ENCODE measurements at places on chromosomes 6 and 20.
A peak's percentile ranks its signal among the peaks of the same experiment; 100 is the strongest.

DNA sequence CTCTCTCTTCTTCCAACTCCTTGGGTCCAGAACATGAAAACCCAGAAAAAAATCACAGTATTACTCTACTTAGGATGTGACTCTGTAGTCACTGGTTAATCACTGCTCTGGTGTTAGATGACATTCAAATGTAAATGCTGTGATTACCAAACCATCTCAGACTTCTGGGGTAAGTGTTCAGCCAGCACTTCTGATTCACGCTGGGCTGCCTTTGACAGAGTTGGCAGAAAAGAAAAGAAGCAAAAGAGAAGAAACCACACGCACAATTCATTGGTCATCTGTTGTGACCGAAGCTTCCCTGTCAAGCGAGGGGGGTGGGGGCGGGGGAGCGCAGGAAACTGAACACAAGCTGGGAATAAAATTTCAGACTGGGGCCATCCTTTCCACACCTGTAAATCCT is 82.7 kb downstream of the PSMG4 start:
- no peak for DNase-seq

- peak; percentile 73 for DNase-seq
These were observed at the start of gene LAMA4 for GRCh38 chr6:112253841-112254816. LAMA4 (minus strand) TSS chr6:112254567; CDS start chr6:112254150, 417 bp downstream.

GRCh38 chr6:149935246-149935645 is 6.6 kb upstream of the ULBP2 start:
- peak; percentile 37 for DNase-seq

DNA sequence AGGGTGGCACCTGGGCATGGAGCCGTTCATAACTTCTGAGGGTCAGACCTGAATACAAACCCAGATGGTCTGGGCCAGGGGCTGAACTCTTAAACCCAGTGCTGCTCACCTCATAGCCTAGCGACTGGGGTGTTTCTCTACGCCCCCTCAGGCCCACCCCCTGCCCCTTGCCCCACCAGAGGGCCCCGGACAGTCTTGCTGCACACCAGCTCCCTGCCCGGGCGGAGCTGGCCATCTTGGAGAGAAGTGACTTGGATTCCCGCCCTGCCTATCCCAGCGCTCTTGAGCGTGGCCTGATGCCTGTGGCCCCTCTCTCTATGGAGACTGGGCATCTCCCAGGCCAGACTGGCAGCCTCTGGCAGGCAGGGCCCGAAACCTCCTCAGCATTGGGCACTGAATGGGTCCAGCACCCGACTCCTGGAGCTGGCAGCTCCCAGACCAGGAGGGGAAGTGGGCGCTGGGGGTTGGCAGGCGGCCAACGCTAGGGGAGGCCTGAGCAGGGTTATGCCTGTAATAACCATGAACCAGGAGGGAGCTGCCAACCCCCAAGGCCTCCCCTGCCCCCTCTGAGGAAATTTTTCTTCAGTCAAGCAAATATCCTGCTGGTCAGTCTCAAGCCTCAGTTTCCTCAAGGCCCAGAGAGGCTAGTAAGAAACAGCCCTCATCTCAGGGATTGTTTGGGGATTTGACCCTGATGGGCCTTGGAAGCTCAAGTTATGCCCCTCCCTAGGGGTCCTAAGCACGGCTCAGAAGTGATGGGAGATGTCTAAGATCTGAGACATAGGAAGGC is 169.5 kb downstream of the VEGFA start:
- peak; percentile 49 for DNase-seq

DNA sequence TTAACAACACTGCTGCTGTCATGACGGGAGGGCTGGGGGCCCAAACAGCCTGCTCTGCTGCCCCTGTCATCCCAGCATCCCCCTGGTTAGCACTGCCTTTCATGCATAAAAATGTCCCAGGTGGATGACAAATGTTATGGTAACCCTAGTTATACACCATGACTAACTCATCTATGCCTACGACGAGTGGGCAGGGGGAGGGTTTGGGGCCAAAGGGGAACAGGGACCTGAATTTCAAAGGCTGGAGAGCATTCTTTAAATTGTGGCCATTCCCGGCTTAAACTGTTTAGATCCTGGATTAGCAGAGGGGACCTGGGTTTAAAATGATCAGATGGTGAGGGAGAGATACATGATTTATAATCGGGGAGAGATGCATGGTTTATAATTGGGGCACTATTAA is 24.4 kb downstream of the GNAS-AS1 start:
- DNase-seq, result no peak

DNA sequence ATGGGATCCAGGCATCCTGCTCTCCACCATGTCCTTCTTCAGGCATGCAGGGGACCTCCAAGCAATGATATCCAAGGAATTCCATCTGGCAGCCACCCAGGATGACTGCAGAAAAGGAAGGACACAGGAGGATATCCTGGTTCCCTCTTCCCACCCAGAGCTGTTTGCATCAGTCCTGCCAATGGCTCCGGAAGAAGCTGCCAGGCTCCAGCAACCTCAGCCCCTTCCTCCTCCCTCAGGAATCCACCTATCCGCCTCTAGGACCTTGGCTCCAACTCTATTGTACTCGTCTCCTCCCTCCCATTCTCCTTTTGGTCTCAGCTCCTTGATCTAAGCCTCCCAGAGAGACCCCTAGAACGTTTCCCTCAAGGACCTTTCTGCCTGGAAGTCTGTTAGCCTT is 733 bp upstream of the PSORS1C2 start:
- peak; percentile 76 for DNase-seq

DNA sequence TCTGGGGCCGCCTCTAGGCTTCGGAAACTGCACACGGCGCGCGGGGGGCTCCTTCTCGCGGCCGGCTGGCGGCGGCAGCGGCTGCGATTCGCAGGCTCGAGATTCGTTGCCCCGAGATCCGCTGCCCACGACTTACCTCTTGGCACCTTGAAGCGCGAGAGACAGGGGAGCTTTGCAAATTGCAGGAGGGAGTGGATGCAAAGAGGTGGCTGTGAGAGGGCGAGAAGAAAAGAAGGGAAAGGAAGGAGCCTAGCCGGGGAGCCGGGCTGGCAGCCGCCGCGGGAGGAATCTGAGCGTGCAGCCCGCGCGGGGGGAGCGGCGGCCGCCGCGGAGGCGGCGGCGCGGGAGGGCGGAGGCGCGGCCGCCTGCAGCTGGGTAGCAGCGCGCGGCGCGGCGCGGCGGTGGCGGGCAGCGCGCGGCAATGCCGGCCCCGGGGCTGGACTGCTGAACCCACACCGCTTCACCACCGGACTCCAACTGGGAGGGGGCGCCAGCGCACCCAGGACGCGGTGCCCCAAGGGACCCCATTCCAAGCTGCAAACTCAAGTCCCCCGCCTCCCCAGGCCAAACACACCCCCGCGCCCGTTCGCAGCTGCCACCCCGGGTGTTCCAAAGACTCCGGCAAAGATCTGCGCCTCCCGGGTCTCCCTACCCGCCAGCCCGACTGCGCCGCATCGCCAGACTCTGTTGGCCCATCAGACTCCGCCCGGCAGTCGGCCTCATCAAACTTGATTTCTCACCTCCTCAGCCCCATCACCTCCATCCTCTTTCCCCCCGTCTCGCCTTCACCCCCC is 44.2 kb upstream of the SUPT3H start:
- DNase-seq, result peak; percentile 83

GRCh38 chr6:111788379-111789276 is 84.6 kb downstream of the FYN start:
- DNase-seq, result peak; percentile 43

DNA sequence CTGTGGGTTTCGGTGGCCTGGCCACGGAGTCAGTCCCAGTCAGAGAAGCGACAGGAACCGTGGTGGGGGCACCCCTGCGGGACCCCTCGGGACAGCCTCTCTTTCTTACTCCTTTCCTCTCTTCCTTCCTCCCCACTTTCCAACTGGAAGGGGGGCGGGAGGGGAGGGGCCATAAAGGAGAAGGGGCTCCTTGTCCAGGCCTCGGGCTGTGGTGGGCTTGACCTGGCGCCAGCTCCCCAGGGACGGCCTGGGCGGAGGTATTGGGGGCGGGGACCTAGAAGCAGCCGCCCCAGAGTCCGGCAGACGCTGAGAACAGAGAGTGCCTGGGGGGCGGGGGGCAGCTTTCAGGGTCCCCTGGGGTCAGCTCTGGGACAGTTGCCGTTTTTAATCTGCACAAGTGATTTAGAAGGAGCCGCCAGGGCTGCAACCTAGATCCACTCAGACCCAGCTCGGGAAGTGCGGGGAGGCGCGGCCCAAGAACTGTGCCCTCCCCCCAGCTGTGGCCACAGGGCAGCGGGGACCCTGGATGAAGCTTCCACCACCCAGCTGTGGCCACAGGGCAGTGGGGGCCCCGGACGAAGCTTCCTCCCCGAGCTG is 6.4 kb upstream of the ABHD16B start:
- DNase-seq, result peak; percentile 52

DNA sequence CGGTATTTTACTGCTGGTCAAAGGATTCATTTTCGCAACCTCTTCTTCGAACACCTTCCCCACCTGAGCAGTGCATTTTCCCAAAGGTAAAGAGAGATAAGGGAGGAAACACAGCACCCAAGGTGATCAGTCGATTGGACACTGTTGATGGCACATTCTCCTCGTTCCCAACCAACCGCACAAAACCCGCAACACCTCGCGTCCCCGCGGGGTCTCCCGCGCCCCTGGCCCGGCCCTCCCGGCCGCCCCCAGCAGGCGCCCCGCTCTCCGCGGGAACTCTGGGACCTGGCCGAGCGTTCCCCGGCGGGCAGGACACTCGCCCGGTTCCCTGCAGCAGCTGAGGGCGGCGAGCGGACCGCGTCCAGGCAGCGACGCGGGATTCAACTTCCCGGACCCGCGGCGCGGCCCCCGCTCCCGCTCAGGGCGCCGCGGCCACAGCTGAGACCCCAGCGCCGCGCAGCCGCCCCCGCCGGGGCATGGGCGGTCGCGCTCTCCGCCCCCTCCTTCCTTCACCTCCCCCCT is 506 bp downstream of the RGS17 start:
- peak; percentile 59 for DNase-seq

DNA sequence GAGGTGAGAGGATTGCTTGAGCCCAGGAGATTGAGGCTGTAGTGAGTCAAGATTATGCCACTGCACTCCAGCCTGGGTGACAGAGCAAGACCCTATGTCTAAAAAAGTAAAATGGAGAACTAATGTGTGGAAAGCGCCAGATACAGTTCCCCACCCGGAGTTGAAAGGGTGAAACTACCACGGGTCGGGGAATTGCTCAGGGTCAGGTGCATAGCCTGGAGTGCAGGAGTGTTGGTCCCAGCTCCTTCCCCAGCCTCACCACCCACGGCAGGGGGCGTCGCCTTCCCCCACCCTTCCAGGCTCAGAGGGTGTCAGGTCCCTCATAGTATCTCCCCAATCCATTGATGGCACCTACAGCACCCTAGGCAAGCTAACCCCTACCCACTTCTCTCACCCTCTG is 26.1 kb downstream of the C20orf203 start:
- no peak for DNase-seq

- DNase-seq, result no peak
These were observed 439.5 kb downstream of the PLCB1 start for GRCh38 chr20:8571611-8572010.

DNA sequence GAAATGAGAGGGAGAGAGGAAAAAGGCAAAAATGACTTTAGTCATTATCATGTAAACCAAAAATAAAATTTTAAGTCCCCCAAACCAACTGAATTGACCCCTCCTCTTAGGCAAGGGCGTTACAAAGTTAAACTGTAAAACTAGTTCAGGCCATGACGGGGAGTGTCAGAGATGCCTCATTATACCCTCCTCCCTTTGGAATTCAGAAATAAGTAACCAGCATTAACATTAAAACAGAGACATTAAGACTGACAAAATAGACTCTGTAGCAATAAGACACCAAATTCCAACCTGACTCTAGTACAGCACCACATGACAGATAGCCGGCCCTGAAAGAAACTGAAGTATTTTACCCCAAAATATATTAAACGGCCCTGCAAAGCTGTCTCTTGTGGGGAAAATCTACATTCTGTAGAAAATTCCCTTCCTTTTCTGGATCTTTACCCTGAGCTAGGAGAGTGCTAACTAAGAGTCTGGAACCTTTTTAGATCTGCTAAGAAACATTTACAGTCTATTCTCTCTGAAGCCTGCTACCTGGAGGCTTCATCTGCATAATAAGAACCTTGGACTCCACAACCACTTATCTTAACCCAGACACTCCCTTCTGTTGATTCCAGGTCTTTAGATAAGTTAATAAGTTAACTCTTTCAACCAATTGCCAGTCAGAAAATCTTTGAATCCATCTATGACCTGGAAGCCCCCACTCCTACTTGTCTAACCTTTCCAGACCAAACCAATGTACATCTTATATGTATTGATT is 150.7 kb downstream of the PKHD1 start:
- DNase-seq, result no peak

DNA sequence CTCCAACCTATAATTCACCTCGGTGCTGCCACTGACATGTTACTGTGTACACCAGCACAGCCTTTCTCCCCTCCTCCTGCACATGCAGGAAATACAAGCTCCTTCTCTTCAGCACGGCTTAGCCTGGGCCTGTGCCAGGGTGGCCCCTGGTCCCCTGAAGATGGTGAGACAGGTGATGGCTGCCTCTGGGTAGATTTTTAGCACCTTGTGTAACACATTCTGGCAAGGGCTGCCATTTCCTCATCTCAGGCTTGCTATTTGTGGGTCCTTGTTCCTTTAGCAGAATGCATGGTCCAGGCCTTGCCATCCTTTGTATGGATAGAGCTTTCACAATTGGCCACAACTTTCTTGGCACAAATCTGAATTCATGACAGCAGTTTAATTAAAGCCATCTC is 151.3 kb downstream of the CDC5L start:
- peak; percentile 27 for DNase-seq
